Peyer's patch (tissue), 4 donors: ENCODE measurements at places on chromosomes 12 and 14. TPM values are rescaled to one million over a fixed set of nuclear protein-coding genes. Genes with fewer than 3 reads are reported as not detected.

- DNase-seq: no peak
These were observed 211.9 kb downstream of the MED13L start for GRCh38 chr12:116065606-116066005.

The ZNF268 gene
- total RNA-seq: 14.0 TPM

DNA sequence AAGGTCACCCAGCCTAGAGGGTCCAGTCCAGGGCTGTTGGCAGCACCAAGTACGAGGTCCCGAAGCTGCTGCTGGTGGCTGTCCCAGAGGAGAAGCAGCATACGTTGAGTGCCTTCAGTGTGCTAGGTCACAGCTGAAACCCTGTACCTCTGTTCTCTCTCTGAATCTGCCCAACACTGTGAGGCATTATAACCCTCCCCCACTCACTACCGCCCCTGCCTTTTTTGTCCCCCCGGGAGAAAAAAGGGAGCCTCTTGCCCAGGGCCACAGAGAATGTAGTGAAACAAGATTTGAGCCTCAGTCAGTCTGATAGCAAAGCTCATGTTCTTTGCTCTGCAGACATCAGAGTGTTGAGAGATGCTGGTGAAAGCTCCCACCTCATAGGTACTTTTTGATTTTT is 53.4 kb downstream of the PPP2R5C start:
- no peak for DNase-seq

The ASPG gene
- 2.3 TPM for total RNA-seq

The RDH5 gene
- total RNA-seq: 91.4 TPM

The PLCZ1 gene
- not detected for total RNA-seq

DNA sequence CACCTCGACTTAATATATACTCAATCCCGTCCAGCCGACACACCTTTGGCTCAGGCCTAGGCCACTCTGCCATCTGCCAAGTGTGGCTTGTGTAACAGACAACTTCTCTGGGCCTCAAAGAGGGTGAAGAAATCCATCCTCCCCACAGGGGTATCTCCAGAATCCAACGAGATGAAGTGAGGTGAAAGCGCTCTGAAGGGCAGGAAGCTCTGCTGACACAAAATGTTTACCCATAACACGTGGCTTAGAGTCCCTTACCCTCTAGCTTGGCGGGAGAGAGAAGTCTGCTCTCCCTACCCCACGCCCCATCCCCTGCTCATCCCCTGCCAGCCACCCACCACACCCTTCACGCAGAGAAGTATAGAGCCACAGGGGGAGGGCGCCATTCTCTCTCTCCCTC is 13.0 kb downstream of the ZBTB39 start:
- no peak for DNase-seq

DNA sequence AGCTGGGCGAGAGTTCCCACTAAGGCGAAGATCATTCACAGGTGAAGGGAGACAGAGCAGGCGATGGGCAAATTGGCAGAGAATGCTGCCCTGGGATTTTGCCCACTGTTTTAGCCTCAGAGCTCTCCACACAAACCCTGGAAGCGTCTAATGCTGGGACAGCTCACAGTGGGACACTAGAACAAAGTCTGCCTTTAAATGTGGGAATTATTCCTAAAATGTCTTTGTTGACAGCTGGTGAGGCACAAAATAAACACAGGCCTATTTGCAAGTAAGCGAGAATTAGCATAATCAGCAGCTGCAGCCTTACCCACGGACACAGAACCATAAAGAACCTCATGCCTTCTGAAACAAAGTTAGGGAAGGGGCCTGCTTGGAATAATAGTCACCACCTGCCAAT is 824.5 kb downstream of the AACS start:
- no peak for DNase-seq
